Calu3 (cell line): ENCODE measurements at places on chromosomes 1 and 21. TPM values are rescaled to one million over a fixed set of nuclear protein-coding genes. Genes with fewer than 3 reads are reported as not detected.

- DNase-seq: peak; percentile 58
Observed at GRCh38 chr1:119008483-119009311, 20.6 kb upstream of the TBX15 start.

ADAM15 gene
- total RNA-seq: 99.1 and 103 TPM in 2 replicates

DNA sequence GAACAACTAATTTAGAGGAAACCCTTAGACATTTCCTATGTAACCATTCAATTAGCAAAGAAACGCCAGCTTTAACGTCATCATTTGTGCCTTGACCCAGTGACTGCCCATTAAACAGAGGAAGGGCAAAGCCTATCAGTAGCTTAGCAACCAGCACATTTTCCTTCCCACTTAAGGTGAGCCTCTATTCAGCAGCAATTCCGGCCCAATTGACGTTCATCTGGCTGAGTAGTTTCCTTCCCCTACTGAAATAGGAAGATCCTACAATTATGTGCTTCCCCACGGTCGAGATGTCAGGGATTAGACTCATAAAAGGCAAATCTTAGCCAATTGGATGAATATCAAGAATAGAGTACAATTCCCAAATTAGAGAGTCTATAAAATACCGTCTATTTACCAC is 482.1 kb upstream of the ADAMTS5 start:
- DNase-seq: no peak

GRCh38 chr1:203040513-203041275 is 14.4 kb downstream of the PPFIA4 start:
- no peak for DNase-seq

MATN1 gene
- total RNA-seq: not detected in 2 replicates

GRCh38 chr1:211699059-211699458 is 23.6 kb upstream of the NEK2 start:
- DNase-seq: no peak

GRCh38 chr21:22020221-22020620 is 1022.0 kb downstream of the NCAM2 start:
- DNase-seq: no peak

SLC1A7 gene
- total RNA-seq: not detected in 2 replicates

TNNI3K gene
- total RNA-seq: not detected in 2 replicates
